ENCODE measurements at places on chromosomes 12 and 14.

GRCh38 chr12:22361785-22362184 is 27.3 kb upstream of the ST8SIA1 start:
- DNase-seq, result no peak

DNA sequence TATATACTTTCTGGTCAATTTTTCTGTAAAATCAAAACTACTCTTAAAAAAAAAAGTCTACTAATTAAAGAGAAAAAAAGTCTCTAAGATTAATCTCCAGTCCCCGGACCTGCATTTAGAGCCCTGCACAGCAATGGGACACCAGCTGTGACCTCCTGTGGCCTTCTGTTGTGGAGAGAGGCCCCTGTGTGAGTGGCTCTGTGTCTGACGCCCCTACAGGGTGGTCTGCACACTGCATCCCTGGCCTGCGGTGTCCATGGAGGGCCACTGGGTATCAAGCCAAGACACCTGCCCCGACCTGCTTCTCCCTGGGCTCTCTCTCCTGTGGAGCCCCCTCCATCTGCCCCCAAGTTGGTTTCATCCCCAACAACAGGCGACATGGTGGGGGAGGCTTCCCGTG is 248.0 kb upstream of the DIO3 start:
- DNase-seq, result no peak

DNA sequence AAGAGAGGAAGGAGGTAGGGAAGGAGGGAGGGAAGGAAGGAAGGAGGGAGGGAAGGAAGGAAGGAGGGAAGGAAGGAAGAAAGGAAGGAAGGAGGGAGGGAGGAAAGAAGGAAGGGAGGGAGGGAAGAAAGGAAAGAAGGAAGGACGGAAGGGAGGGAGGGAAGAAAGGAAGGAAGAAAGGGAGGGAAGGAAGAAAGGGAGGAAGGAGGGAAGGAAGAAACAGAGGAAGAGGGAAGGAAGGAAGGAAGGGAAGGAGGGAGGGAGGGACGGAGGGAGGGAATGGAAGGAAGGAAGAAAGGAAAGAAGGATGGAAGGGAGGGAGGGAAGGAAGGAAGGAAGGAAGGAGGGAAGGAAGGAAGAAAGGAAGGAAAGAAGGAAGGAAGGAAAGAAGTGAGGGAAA is 22.4 kb upstream of the CCDC63 start:
- no peak for DNase-seq

- DNase-seq, result peak; percentile 79
Observed at GRCh38 chr12:89949457-89950195, 241.0 kb upstream of the ATP2B1 start.

DNA sequence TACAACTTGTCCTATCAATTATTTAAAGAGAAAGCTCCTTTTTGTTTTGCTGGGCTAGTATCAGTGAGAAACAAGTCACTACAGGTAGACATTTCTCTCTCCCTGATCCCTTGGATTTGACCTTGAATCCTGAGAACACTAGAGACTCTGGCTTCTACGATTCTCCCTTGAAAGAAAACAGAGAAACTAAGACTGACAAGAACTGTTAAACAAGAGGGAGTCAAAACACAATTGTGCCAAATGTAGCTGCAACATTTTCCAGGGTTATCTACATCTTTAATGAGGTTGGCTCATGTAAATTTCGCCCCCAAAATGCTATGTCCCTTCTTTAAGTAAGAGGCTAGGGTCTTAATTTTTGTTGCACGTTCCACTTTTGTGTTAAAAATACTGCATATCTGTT is 62.4 kb downstream of the SLC38A1 start:
- DNase-seq, result no peak

DNA sequence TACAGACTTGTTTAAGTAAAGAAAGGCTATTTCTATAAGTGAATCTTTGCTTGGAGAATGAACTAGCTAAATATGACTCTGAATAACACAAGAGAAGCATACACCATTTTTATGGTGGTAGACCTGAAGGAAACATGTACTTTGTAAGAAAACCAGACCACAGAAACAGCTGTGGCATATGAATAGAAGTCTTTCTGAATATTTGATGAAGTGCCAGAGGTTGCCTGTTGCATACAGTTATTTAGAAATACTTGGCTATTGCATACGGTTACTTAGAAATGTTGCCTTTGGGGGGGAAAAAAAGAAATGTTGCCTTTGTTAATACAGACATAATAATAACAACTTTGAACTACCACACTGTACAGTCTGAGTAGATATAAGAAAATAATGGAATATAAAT is 16.8 kb upstream of the LEMD3 start:
- DNase-seq, result no peak

DNA sequence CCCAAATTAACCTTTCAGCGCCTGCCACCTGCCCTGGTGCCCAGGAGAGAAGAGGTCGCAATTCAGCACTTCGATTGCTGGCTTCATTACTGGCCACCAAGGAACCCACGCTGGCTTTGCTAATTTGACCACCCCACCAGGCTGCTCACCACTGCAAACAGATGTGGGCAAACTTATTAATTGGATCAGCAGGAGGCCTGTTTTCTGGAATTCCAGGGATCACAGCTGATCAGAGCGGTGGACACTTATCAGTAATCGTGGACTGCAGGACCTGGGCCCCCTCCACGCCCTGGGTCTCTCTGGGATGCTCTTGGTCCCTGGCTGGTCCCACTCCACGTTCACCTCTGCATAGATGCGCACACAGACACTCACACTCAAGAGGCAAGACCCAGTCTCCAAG is 27.8 kb downstream of the BEGAIN start:
- no peak for DNase-seq

DNA sequence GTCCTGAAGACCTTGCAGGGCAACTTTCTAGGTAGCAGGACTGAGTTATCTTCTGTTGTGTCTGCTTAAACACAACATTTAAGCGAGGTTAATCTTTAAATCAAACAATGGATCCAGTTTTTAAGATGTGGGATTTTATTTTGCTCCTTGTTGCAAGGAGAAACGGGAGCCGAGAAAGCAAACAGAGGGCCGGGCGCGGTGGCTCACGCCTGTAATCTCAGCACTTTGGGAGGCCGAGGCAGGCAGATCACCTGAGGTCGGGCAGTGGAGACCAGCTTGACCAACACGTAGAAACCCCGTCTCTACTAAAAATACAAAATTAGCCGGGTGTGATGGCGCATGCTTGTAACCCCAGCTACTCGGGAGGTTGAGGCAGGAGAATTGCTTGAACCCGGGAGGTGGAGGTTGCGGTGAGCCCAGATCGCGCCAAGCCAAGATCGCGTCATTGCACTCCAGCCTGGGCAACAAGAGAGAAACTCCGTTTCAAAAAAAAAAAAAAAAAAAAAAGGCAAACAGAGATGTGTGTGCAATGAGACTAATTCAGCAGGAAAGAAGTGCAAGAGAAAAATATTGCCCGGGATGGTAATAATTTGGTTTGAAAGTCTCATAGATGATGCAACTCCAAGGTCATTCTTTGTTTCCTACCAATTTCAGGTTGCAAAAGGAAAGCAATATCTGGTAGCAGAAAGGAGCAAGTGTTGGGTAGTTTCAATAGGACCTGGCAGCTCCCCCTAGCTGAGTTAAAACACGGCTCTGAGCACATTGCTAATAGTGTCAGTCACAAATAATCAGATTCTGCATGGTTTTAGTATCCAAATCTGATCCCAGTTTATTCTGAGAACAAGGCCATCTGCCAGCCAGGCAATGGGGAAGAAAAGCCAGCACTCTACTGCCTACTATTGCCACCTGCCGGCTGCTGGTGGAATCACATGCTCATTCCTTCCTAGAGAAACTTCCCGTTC is 141.4 kb downstream of the PPM1H start:
- peak; percentile 70 for DNase-seq
